ENCODE measurements at places on chromosomes 2 and 18.

DNA sequence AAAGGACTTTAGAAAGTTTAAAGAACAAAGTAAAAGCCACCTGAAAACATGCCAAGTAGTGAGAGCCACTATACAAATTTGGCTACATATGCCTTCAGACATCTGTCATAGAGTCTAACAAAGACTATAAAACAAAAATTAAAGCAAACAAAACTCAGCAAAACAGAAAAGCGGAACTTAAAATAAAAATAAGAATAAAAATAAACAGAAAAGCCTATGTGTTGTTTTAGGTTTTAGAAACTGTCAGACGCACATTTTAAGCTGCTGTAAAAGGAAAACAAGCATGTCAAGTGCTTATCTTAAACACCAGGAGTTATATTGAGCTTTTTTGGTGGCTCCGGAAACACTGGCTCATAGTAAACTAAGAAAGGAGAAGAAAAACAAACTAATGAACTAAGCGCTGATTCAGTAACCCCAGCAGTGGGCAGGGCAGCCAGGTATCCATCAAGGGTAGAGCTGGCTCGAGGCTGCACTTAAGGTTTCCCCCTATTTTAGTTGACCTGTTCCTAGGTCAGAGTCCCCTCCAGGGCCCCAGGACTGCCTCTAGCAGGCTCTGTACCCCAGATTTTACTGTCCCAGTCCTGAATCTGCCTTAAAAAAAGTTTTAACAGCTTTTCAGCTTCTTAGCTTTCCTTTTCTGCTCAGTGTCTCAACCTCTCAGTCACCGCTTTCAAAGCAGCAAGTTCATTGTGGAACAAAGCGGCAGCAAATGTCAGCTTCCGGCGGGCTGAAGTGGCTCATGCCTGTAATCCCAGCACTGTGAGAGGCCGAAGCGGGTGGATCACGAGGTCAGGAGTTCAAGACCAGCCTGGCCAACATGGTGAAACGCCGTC lies 15.4 kb upstream of the RMC1 start:
- no peak for DNase-seq

- no peak for DNase-seq
These were observed 297.8 kb downstream of the SP3 start for GRCh38 chr2:173667415-173667814.

GRCh38 chr2:124380221-124380749 lies 355.2 kb downstream of the CNTNAP5 start:
- no peak for DNase-seq

DNA sequence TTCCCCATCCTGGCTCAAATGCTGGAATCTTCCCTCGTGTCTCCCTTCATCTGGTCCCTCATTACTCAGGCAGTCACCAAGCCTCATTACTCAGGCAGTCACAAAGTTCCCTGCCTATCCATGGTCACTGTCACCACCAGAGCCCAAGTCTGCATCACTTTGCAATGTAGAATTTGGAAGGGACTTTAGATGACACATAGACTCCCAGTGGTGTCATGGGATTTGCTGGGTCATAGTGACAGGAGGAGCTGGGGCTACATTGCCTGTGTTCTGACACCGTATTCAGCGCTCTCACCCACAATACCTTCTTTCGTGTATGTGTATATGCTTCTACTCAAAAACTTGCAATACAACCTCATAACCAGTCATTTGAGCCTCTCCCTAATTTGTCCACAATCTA lies 2.1 kb upstream of the EMILIN1 start:
- no peak for DNase-seq

- DNase-seq = no peak
These were observed 1.8 kb downstream of the KIF5C start for GRCh38 chr2:148876595-148877402.

GRCh38 chr2:238449909-238450417 lies 23.2 kb downstream of the ASB1 start:
- DNase-seq = no peak

- no peak for DNase-seq
These were observed 194.9 kb upstream of the KYNU start for GRCh38 chr2:142682528-142682927.

GRCh38 chr2:239329972-239330572 lies 70.7 kb downstream of the HDAC4 start:
- no peak for DNase-seq

DNA sequence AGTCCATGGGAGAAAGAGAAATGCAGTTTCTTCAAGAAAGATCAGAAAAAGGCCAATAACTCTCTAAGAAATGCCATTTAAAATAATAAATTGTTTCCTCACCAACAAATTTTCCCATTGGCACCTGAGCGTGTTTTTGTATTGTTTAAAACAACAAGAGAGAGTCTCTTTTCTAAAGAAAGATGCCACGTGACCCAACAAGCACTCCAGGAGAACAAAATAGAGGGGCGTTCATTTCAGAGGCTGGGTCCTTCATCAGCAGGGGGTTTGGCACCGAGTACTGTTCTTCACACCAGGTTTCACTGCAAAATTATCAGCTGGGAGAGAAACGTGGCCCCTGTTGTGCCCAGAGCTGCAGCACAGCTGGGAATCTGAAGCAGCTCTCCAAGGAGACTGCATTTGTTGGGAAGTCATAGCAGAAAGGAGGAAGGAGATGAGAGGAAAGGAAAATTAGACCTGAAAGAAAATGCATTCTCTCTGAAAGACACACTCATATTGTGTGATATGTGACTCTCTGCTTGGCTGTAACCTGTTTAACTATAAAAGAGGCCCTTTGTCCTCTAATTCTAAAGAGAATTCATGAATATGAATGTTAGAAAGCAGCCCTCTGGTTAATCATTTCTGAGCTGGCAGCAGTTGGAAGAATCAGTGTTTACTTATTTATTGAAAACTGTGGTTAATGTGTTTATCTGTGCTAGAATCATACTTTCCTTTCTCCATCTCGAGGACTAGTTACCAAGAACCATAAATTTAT lies 205.3 kb upstream of the CDH20 start:
- DNase-seq = no peak

GRCh38 chr2:43041661-43042360 lies 184.6 kb downstream of the ZFP36L2 start:
- no peak for DNase-seq

- no peak for DNase-seq
These were observed 133.5 kb downstream of the LAMA3 start for GRCh38 chr18:23822590-23823385.
